Ovary (tissue), 10 donors: ENCODE measurements at places on chromosomes 3 and 15.
A peak's percentile ranks its signal among the peaks of the same experiment; 100 is the strongest.

DNA sequence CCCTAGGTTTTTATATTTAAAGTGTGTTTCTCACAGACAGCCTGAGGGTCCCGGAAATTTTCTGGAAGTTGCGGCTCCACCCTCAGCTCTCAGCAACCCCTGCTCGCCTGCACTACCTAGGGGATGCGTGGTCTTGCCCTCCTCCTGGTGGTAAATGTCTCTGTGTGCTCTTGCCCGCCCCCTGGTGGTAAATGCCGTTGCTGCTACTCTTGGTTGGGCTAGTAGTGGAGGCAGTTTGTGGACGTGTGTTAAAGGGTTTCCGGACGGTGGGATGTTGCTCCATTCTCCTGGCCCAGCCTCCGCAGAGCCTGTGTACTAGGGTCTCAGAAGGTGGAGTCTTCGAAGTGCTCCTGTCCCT lies 27.4 kb downstream of the STOML1 start:
- DNase-seq: peak; percentile 84

GRCh38 chr3:153952091-153952490 lies 169.1 kb upstream of the ARHGEF26 start:
- DNase-seq: no peak

DNA sequence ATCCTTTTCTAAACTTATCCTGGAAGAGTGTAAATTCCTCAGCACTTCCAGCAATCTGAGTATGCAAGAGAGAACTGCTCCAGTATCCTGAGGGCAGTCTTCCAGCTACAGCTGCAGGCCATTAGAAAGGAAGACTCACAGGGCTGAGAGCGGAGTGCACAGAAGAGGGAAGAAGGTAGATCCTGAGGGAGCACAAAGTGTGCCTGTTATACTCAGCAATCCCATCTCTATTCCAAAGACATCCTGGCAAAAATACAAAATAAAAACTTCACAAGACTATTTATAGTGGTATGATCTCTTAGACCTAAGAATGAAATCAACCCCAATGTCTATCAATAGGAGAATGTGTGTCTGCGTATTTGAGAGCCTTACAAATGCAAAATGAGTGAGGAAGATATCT lies 292.0 kb downstream of the ZIC1 start:
- DNase-seq: no peak

DNA sequence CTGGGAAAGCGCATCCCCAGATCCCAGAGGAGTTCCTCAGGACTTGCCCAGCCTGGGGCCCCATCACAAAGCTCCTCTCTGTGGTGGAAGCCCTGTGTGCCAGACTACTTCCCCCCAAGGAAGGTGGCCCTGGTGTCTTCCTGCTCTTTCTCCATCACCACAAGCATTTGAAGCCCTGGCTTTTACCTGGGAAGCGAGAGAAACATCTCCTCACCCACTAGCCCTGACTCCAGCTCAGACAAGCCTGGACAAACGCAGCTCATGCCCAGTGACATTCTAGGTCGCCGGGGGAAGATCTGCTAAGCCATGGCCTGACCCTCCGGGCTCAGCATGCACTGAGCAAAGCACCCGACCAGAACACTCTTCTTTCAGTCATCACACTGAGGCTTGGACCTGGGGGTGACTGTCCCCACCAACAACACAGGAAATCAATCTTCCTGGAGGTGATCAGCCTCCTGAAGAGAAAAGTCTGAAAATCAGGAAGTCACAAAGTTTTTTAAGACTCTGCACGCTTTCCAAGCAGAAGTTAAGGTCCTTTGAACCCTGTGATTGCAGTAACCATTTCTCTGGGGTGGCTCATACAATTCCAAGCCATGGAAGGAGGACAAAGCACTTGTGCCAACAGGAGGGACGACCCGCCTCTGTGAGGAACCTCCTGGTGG lies 40.8 kb downstream of the KLHL25 start:
- DNase-seq: no peak

GRCh38 chr3:150520408-150520807 lies 25.9 kb downstream of the SERP1 start:
- no peak for DNase-seq

GRCh38 chr3:53230789-53231188 lies 25.0 kb downstream of the TKT start:
- no peak for DNase-seq

DNA sequence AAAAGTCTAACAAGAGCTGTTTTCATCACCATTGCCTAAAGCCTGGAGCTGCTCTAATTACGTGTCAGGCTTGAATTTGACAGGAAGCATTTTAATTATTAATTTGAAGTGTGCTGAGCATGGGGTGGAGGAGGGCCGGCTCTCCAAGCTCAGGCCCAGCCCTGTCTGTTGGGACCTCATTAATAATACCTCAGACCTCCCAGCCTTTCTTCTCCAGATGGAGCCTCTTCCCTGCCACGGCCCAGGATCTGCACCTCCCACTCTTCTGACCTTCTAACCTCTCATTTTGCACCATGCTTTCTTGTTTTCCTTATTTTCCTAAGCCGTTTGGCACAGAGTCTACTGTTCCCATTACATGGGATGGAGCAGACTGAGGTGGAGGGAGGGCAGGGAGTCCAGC lies 30.0 kb downstream of the INSYN1 start:
- no peak for DNase-seq

DNA sequence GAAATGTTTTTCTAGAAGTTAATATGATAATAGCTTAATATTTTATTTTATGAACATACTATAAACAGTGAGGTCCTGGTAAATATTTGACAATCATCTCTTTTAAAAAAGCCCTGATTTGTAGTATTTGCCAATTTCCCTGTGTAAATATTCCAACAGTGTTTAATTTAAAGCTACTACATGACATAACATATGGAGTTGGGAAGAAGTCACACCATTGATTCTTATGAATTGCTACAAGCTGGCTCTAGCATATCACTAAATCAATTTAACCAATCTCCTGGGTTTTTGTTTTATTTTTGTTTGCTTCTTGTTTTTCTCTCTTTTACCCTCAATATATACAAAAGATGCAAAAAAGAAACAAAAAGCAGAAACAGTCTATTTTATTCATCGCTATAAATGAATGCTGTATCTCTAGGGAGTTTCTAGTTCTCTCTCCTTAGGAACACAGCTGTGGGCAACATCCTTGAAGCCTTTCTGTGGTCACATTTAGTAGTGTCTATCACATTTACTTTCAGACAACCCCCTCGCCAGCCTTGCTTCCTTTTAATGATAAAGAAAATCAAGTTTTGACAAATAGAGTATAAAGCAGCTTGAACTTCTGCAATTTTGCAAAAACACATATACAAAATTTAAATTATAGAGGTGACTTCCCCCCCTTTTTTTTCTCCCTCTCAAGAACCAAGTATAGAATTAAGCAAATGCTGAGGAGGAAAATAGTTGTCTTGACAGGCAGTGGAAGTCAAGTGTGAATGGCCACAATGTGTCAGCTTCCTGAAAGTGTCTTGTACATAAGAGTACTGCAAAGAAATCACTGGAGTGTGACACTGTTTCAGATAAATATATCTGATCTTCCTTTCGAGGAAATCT lies 21.4 kb downstream of the CCR1 start:
- no peak for DNase-seq

DNA sequence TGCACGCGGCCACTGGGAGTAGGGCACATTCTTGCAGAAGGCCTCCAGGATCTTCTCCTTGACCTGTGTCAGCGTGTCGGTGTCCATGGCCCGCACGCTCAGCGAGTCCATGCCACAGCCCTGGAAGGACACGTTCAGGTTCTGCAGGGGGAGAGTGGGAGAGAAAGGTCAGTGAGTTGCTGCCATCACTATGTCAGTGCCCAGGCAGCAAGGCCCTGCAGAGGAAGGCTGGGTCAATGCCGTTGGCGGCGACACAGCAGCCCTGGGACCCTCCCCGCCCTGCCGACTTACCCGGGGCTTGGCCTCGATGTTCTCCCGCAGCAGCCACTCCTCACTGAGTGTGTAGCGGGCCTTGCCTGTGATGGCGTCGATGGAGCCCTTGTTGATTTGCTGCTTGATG lies 19.8 kb downstream of the H1-8 start:
- no peak for DNase-seq

- DNase-seq: no peak
Measured at GRCh38 chr3:108677811-108678210, 79.4 kb downstream of the RETNLB start.

DNA sequence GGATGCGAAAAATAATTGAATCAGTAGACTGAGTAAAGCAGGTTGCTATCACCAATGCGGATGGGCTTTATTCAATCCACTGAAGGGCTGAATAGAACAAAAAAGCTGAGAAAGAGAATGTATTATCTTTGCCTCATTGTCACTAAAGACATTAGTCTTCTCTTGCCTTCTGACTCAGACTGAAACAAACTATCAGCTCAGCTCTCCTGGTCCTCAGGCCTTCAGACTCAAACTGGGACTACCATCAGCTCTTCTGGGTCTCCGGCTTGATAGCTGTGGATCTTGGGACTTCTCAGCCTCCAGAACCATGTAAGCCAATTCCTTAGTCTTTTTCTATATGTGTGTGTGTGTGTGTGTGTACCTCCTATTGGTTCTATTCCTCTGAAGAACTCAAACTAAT lies 12.6 kb downstream of the IFT57 start:
- DNase-seq: no peak

GRCh38 chr15:40772014-40772413 lies 2.2 kb downstream of the C15orf62 start:
- no peak for DNase-seq

DNA sequence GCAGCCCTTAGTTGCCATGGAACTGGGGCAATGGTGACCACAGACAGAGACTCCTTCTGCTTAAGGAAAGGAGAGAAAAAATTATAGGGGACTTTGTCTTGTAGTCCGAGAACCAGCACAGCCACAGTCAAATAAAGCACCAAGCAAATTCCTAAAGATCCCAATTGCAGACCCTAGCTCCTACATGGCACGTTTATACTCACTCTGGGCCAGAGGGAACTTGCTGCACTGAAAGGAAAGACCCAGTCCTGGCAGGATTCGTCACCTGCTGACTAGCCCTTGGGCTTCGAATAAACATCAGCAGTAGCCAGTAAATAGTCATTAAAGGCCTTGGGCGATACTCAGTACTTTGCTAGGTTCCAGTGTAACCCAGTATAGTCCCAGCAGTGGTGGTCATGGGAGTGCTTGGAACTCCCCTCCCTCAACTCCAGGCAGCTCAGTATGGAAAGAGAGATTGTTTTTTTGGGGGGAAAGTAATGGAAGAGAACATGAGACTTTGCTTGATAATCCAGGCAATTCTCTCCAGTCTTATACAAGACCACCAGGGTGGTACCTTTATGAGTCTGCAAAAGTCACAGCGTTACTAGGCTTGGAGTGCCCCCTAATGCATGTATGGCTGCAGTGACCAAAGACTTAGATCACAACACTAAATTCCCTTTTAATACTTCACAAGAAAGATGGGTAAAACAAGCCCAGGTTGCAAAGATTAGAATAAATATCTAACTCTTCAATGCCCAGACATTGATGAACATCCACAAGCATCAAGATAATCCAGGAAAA lies 66.4 kb upstream of the AGTR1 start:
- no peak for DNase-seq

GRCh38 chr3:69370901-69371301 lies 15.0 kb downstream of the FRMD4B start:
- DNase-seq: no peak

- no peak for DNase-seq
Measured at GRCh38 chr3:127171721-127172120, 21.2 kb upstream of the PRR23E start.

DNA sequence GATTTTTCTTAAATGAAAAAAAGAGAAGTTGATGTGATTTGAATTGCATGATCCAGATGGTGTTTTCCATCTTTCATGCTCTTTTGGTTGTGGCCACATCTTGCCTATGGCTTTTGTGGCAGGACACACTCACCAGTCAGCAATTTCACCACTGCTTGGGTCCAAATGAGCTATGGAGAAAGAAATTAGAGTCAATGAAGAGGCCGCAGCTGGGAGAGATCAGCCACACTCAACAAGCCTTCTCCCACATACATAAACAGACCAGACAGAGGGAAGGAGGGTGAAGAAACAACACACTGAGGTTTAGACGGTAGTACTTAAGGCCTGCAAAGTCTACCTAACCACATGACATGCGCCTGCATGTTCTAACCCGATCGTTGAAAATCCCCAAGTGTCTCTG lies 110.7 kb upstream of the CDIN1 start:
- DNase-seq: no peak

DNA sequence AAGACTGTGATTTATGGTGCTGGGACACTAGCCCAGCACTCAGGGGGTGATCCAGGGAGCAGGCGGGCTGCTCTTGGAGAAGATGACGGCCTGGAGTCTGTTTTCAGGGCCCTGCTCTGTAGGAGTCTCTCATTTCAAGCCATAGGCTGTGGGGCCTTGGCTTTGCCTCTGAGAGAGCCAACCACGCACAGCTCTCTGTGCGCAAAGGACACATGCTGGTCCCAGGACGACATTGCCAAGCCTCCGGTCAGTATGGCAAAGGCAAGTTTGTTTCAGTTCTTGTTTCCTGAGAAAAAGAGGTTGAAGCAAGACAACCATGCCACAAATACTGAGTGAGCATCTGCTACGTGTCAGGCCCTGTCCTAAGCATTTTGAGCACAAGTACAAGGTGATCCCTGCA lies 197.1 kb downstream of the EPHB1 start:
- no peak for DNase-seq

DNA sequence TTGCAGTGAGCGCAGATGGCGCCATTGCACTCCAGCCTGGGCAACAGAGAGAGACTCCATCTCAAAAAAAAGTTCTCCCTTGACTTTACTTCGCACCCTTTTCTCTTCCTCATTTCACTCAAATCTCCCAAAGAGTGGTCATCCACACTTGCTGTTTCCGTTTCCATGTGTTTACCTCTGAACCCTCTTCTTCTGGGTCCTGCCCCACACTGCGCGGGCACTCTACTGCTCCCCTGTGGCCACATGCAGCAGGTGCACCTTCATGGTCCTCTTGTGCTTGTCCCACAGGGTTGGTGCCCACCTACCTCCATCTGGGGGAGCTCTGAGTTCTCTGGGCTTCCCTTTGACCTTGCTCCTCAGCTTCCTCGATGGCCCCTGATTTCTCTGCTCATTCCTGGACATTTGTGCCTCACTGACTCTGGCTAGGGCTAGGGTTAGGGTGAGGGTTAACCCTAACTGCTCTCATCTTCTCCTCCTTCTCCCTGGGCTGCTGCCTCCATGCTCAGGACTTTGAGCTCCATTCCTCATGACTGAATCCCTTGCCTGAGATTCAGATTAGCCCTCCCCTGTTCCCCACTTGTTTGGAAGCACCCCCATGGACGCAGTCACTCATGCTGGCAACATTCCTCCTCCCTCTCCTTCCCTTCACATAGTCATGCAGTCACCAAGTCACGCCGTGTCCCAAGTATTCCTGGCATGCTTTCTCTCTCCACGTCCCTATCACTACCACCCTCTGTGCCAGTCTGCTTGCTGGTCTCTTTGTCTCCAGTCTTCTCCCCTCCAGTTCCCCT lies 26.6 kb upstream of the KY start:
- no peak for DNase-seq

GRCh38 chr3:161694682-161695564 lies 198.3 kb downstream of the OTOL1 start:
- no peak for DNase-seq

- DNase-seq: no peak
Measured at GRCh38 chr3:120497336-120497735, 46.5 kb upstream of the FSTL1 start.

GRCh38 chr15:70629735-70630273 lies 133.6 kb downstream of the UACA start:
- no peak for DNase-seq

- no peak for DNase-seq
Measured at GRCh38 chr3:58009749-58010535, 1.7 kb downstream of the FLNB start.
